ENCODE measurements at places on chromosomes 12 and 14. TPM values are rescaled to one million over a fixed set of nuclear protein-coding genes. Genes with fewer than 3 reads are reported as not detected.
A peak's percentile ranks its signal among the peaks of the same experiment; 100 is the strongest.

Gene STXBP6
- total RNA-seq = 17.2 TPM

Gene SLC10A1
- not detected for total RNA-seq

Gene TCHP
- 19.0 TPM for total RNA-seq

Gene OR6C2
- total RNA-seq = not detected

Gene RPAP3
- total RNA-seq = 32.6 TPM

Gene TAS2R31
- total RNA-seq = 0.45 TPM

DNA sequence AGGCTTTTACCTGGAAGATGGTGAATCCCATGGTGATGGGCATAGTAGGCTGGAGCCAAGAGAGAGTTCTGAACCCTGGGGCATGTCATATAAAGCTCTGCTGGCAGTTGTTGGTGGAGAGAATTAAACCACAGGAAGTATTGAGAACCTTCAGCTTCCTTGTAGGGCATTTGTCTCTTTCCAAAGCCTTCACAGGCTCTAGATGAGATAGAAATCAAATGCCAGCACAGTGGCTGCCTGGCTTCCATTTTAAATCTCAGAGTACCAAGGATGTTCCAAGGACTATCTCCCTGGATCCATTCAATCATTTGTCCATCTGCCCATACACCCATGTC is 369.6 kb downstream of the DPF3 start:
- no peaks in the 10 kb centered on the region for H3K27me3 ChIP-seq
- H3K27ac ChIP-seq = no peak overlapping the region
- peaks cover 53% of the 10 kb centered on the region for H3K4me1 ChIP-seq
- H3K36me3 ChIP-seq = peaks cover 14% of the 10 kb centered on the region
- no peak for DNase-seq

DNA sequence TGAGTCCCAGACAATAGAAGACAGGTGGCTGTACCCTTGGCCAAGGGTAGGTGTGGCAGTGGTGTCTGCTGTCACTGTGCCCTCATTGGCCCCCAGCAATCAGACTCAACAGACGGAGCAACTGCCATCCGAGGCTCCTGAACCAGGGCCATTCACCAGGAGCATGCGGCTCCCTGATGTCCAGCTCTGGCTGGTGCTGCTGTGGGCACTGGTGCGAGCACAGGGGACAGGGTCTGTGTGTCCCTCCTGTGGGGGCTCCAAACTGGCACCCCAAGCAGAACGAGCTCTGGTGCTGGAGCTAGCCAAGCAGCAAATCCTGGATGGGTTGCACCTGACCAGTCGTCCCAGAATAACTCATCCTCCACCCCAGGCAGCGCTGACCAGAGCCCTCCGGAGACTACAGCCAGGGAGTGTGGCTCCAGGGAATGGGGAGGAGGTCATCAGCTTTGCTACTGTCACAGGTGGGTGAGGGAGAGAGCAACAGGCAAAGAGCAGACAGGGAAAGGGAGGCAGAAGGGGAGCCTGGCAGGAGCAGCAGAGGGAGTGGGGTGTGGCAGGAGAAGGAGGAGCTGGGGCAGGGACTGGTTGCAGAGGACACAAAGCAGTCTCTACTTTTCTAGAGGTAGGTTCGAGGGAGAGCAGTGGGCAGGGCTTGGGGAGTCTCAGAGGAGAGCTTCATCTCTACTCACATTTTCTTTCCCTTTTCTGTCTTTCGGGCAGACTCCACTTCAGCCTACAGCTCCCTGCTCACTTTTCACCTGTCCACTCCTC is 452 bp downstream of the INHBE start:
- peaks cover 6% of the 10 kb centered on the region for H3K27me3 ChIP-seq
- no peak overlapping the region for H3K4me3 ChIP-seq
- DNase-seq = no peak
- H3K27ac ChIP-seq = no peak overlapping the region
- peaks cover 73% of the 10 kb centered on the region for H3K4me1 ChIP-seq

GRCh38 chr14:81579115-81579514 is 45.5 kb upstream of the SEL1L start:
- no peak overlapping the region for H3K4me3 ChIP-seq
- no peak for DNase-seq
- no peaks in the 10 kb centered on the region for H3K4me1 ChIP-seq
- H3K36me3 ChIP-seq = no peaks in the 10 kb centered on the region
- H3K27ac ChIP-seq = no peak overlapping the region

- peaks cover 7% of the 10 kb centered on the region for H3K27me3 ChIP-seq
- no peak for DNase-seq
- no peak overlapping the region for H3K27ac ChIP-seq
- no peaks in the 10 kb centered on the region for H3K4me1 ChIP-seq
- no peak overlapping the region for H3K4me3 ChIP-seq
- H3K36me3 ChIP-seq = no peaks in the 10 kb centered on the region
Observed at GRCh38 chr12:31120392-31121008, 46.8 kb downstream of the DDX11 start.

DNA sequence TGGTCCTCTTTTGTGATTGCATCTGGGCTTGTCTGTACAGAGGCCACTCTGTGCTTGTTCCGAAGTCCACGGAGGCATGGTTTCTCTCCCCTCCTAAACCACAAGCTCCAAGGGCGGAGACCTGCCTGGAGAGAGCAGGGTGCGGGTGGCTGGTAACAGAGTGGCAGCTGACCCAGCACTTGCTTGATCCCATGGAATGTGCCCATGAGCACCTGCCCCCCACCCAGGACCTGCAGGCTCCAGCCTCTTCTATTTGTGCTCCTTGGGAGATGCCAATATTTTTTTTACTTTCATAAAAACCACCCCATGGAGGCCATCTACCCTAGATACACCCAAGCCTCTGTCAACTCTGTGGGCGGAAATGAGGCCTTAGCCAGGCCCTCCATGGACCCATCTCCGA is 104.7 kb downstream of the PRMT8 start:
- DNase-seq = no peak
- no peak overlapping the region for H3K27ac ChIP-seq
- H3K4me3 ChIP-seq = no peak overlapping the region
- H3K36me3 ChIP-seq = no peaks in the 10 kb centered on the region
- no peaks in the 10 kb centered on the region for H3K4me1 ChIP-seq

DNA sequence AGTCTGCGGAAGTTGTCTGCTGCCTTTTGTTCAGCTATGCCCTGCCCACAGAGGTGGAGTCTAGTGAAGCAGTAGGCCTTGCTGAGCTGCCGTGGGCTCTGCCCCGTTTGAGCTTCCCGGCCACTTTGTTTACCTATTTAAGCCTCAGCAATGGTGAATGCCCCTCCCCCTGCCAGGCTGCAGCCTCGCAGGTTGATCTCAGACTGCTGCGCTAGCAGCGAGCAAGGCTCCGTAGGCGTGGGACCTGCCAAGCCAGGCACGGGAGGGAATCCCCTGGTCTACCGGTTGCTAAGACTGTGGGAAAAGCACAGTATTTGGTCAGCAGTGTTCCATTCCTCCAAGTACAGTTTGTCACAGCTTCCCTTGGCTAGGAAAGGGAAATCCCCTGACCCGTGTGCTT is 143.6 kb downstream of the DYRK2 start:
- H3K4me1 ChIP-seq = peaks cover 64% of the 10 kb centered on the region
- no peaks in the 10 kb centered on the region for H3K27me3 ChIP-seq
- no peaks in the 10 kb centered on the region for H3K36me3 ChIP-seq
- DNase-seq = no peak
- H3K4me3 ChIP-seq = no peak overlapping the region

DNA sequence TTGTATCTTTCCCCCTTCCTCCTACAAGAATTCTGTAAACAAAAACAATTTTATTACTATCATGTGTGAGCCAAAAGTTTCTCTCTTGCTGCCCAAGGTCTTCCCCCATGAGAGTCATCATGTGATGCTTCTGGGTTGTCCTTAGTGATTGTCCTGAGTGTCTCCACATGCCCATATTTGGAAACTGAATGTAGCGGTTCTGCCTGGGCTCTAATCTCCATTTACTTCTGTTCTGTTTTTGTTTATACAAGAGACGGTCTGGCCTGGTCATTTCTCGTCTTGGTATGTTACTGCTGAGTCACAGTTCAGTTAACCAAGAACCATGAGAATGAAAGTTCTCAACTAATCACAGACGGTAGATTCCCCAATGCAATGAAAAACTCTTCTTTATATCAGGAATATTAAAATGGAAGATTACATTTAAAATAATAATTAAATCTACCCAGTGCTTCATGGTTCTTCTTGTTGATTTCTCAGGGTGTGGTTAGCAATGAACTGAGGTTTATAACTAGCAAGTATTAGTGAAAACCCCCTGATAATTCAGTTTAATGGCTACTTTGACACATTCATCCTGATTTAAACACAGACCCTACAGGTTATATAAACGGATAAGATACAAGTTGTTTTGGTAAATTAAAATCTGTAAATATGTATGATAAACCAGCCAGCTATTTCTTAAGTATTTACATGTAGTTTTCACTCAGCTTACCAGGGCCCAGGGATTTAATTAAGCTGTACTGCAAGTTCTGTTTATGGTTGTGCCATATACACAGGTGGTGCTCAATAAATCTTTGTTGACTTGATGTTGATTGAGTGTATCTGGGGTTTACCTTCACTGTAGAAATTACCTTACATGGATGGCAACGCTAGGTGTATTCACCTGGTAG is 81.1 kb downstream of the PELI2 start:
- no peak overlapping the region for H3K4me3 ChIP-seq
- H3K27ac ChIP-seq = no peak overlapping the region
- peaks cover 2% of the 10 kb centered on the region for H3K4me1 ChIP-seq
- no peaks in the 10 kb centered on the region for H3K36me3 ChIP-seq

DNA sequence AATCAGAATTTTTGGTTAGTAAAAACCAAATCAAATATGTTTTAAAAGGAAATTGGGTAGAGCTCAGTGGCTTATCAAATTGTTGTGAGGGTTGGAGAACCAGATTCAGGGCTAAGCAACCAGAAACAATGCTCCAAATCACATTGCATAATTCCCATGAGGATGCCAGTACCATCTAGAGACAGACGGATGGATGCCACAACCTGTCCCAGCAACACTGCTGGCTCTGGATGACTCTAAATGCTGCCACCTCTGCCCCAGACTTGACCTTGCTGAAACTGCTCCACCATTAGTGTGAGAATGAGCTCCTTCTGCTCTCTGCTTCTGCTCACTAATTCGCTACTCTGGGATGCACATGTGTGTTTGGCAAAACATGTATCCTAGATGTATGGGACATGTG is 43.9 kb downstream of the FRS2 start:
- H3K4me1 ChIP-seq = peaks cover 70% of the 10 kb centered on the region
- DNase-seq = no peak
- no peaks in the 10 kb centered on the region for H3K27me3 ChIP-seq
- H3K4me3 ChIP-seq = no peak overlapping the region
- no peak overlapping the region for H3K27ac ChIP-seq

DNA sequence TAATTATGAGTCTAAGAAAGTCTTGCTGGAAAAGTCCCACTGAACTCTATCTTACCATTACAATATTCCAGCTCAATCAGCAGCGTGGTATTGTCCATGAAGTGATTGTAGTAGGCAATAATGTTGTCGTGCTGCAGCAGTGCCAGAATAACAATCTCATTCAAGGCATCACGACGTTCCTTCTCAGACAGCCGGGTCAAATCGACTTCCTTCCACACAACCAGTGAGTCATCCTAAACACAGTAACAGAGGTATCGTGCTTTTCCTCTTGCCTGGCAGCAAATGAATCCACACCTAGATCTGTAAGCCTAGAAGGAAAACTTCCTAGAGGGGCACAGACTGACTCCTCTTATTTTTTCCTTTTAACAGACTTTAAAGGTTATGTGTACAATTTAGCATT is 2.9 kb downstream of the NEK9 start:
- peak; percentile 71 for DNase-seq
- H3K27me3 ChIP-seq = no peaks in the 10 kb centered on the region
- peaks cover 27% of the 10 kb centered on the region for H3K36me3 ChIP-seq
- H3K4me1 ChIP-seq = peaks cover 63% of the 10 kb centered on the region
- peak overlapping the region; percentile 71 for H3K27ac ChIP-seq
- H3K4me3 ChIP-seq = peak overlapping the region; percentile 61

- DNase-seq = no peak
- H3K4me1 ChIP-seq = no peaks in the 10 kb centered on the region
- H3K4me3 ChIP-seq = no peak overlapping the region
- no peaks in the 10 kb centered on the region for H3K27me3 ChIP-seq
- no peaks in the 10 kb centered on the region for H3K36me3 ChIP-seq
Observed at GRCh38 chr14:79991866-79992265, 219.4 kb downstream of the DIO2 start.

GRCh38 chr12:60345442-60345841 is 749.6 kb downstream of the SLC16A7 start:
- no peaks in the 10 kb centered on the region for H3K27me3 ChIP-seq
- no peaks in the 10 kb centered on the region for H3K36me3 ChIP-seq
- peaks cover 17% of the 10 kb centered on the region for H3K4me1 ChIP-seq
- no peak overlapping the region for H3K4me3 ChIP-seq
- DNase-seq = no peak

DNA sequence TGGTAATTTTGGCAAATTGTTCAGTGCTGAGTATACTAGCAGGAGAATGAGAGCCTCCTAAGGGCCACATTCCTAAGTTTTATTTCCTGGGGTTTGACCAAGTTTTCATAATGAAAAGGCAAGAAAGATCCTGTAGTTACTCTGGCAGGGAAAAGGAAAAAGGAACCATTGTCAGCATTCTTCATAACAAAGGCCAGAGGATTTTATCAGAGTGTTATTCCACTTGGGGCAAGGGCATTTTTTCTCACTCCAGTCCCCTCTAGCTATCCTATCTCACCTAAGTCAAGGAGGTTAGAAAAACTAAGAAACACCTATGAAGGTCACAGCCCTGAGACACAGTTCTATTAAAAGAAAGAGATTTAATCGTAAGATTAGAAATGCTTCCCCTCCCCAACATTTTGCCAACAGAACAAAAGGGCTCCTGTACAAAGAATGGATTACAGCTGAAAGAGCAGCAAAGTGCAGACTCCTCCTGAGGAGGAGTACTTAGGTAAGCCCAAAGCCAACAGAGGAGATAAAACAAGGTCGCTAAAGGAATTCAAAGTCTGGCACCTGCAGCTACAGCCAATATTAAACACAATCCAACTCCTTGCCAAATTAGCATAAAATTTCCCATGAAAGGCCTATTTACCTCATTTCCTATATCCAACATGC is 162.4 kb downstream of the GALC start:
- no peaks in the 10 kb centered on the region for H3K36me3 ChIP-seq
- H3K27me3 ChIP-seq = no peaks in the 10 kb centered on the region
- no peak for DNase-seq
- no peaks in the 10 kb centered on the region for H3K4me1 ChIP-seq
- no peak overlapping the region for H3K27ac ChIP-seq

DNA sequence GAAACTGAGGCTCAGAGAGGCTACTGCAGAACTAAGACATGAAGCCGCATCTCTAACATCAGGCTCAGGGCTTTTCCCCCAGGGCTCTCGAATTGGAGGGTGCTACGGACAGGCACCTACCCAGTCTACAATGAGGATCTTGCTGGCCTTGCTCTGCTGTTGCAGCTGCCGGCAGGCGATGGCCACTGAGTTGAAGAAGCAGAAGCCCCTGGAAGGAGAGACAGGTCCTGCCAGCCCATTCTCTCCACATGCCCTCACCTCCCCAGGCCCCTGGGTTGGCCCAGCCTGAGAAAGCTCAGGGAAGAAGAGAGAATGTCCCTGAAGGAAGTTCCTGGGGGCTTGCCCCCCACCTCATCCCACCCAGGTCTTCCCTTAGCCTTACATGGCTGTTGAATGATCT is 16.1 kb downstream of the SLC48A1 start:
- no peaks in the 10 kb centered on the region for H3K4me1 ChIP-seq
- no peaks in the 10 kb centered on the region for H3K27me3 ChIP-seq
- no peak for DNase-seq

GRCh38 chr12:122533856-122534255 is 6.8 kb downstream of the KNTC1 start:
- peaks cover 8% of the 10 kb centered on the region for H3K36me3 ChIP-seq
- DNase-seq = no peak
- no peak overlapping the region for H3K4me3 ChIP-seq
- H3K27ac ChIP-seq = no peak overlapping the region
- H3K27me3 ChIP-seq = no peaks in the 10 kb centered on the region
- peaks cover 13% of the 10 kb centered on the region for H3K4me1 ChIP-seq
